ENCODE measurements at places on chromosomes 1 and 21.

GRCh38 chr1:68087184-68087583, 36.8 kb upstream of the DIRAS3 start:
- no peak for DNase-seq

GRCh38 chr1:153929981-153930948, 7.5 kb upstream of the GATAD2B start:
- DNase-seq: no peak

DNA sequence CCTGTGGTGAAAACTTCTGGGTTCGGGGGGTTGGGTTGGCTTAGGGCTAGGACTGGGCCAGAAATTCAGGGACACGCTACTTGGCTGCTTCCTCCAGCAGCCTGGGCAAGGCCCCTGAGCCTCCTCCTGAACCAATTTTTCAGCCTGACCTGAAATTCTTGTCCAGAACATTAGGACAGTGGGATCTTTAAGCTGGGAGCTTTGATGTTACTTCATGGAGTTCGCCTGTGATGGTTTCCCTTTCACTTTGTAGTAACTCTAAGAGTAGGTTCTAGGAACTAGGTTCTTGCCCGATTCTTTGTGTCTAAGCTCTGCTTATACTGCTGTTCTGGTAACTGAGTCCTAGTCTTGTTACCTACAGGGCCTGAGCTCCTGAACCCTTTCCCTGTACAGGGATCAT, 75.3 kb downstream of the S1PR1 start:
- DNase-seq: no peak

DNA sequence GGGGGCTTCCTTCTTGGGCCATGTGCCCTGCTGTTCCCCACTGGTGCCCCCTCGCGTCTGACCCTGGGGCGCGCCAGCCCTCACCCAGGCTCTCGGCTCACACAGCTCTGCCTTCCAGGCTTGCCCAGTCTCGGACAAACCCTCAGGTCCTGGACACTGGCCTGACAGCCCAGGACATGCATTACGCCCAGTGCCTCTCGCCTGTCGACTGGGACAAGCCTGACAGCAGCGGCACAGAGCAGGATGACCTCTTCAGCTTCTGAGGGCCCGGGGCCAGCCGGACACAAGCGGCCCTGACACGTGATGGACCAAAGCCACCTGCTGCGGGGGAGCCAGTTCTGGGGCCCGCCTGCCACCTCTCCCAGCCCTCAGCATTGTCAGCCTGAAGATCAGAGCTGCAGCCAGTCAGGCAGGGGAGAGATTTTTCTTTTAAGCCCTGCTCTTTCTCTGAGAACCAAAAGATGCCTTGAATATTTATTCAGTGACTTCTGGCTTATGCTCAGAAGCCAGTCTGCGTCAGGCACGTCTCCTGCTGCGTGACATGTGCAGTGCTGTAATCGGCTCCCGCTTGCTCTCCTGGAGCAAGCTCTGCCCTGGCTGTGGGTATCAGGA, 23.4 kb downstream of the LDLRAP1 start:
- DNase-seq: no peak

DNA sequence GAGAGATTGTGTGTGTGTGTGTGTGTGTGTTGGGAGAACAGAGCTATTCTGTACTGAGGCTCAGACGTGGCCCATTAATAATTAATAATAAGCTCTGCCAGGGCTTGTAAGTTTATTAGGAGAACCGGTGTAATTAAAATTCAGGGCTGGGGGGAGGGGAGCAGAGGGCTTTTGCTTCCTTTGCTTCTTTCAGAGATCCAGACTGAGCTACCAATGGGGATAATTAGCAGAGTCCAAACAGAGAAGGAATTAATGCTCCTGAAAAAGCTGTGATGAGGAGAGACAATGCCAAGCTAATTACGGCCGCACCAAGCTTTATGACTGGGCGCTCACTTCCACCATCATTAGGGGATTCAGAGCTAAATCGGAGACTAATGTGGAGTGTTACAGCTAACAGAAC, 4.5 kb downstream of the SYT6 start:
- DNase-seq: no peak

- DNase-seq: peak; percentile 71
Observed at GRCh38 chr21:42733037-42733627, 79.7 kb downstream of the PDE9A start.

DNA sequence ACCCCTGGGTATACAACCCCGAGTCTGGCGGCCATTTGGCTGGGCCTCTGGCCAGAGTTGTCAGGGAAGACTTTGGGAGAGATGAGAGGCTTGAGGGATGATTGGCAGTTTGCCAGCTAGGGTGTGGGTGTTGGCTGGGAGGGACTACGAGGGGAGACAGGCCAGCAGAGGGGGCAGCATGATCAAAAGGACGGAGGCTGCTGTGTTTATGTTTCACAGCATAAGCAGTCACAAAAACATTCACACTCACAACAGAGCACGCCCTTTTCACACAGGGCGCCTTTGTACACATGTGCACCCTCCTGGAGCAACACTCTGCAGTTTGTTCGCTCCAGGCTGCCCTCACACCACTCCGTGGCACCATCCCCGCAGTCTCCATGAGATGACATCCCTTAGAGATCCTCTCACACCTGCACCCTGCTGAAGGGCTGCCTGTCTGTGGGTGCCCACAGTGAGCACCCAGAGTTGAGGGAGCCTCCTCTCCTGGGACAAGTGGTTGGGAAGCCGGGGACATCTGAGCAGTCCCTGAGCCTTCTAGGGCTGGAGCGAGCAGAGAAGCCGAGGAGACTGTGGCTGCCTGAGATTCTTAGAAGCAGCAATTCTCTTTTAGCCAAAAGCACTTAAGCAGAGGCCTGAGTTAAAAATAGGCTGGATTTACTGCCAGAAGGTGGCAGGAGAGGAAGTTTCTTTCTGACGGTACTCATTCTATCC, 15.4 kb downstream of the EFNA3 start:
- DNase-seq: no peak

DNA sequence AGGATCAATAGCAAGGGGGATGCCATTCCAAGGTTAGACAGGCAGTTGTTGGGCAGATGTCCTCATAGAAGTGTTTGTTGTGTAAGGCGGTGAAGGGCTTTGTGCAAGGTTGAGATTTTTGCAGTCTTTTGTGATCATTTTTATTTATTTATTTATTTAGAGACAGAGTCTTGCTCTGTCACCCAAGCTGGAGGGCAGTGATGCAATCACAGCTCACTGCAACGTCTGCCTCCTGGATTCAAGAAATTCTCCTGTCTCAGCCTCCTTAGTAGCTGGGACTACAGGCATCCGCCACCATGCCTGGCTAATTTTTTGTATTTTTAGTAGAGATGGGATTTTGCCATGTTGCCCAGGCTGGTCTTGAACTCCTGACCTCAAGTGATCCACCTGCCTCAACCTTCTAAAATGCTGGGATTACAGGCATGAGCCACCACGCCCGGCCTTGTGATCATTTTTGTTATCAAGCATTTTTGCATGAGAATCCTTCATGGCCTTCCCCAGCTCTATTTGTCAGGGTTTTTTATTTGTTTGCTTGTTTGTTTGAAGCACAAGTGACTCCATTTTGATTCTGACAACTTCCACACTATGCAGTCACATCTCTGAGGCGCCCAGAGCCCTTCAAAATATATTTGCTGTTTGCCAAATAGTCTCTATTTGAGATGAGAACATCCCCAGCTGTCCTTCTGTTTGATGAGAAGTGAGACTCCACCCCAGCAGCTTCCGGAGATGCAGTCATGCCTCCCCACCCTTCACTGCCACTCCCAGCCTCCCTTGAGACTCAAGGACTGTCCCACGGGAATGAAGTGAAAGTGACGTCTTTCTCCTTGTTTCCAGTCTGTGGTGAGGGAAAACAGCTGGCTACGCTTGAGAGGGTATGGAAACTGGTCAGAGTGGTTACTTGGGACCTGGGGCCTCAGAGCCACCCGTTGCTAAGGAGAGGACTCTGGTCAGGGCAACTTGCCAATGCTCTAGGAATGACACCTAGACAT, 38.0 kb downstream of the TMEM50B start:
- no peak for DNase-seq

- DNase-seq: no peak
Observed at GRCh38 chr21:38504066-38504465, 5.8 kb upstream of the ERG start.

DNA sequence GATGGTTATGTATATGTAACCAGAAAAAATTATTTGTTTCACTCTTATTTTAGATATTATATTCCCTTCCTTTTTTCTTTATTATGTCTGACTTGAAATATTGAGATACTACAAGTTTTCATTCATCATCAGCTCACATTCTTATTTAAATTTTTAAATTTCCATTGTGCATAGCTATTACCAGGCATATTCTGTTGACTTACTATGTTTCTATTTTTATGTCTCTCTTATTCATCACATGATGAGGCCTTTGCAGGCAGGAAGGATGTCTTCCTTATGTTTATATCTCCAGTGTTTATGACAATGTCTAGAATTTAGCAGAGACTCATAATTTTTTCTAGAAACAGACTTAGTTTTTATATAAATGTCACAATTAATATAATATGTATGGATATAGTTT, 221.9 kb upstream of the KCTD3 start:
- DNase-seq: no peak

DNA sequence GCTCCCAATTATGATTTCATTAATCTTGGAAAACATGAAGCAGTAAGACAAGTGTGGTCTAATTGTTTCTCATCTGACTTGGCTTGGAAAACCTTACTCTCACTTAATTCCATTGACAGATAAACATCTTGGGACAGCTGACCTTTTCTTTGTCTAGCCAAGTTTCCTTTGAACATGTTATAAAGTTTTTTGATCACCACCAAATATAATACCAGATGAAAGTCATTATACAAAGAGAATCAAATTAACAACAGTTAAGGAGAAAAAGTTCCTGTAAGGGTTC, 50.2 kb downstream of the ALG14 start:
- DNase-seq: no peak

- no peak for DNase-seq
Observed at GRCh38 chr1:184031409-184032107, 6.0 kb downstream of the COLGALT2 start.

GRCh38 chr21:25964015-25964414, 206.6 kb downstream of the APP start:
- no peak for DNase-seq

DNA sequence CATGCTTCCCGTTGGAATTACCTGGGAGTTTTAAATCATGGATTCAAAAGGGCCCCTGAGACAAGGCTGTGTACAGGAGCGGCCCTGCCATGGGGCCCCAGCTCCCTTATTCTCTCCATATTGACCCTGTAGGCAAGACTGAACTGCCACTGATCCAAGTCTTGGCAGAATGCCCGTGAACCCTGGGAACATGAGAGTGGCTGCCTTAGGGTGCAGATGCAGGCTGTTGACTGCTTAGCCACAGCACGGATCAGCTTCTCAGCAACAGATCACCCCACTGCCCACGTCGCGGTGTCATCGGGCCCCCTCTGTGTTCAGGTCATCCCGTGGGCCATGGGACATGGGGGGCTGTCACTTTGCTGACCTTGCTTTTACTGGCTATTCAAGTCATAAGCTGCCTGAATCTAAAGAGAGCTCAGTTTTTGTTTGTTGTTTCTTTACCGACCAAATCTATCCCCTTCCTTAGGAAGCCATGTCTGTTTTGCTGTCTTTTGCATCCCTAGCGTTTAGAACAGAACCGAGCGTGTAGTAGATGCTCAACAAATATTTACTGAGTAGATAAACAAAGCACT, 83.4 kb downstream of the MATN1 start:
- no peak for DNase-seq
